ENCODE measurements at places on chromosomes 6 and 20. TPM values are rescaled to one million over a fixed set of nuclear protein-coding genes. Genes with fewer than 3 reads are reported as not detected.

The SLC22A2 gene
- total RNA-seq, result 0.19 TPM

The WFDC8 gene
- total RNA-seq, result not detected

The MYH7B gene
- 1.9 TPM for total RNA-seq

The CRISP1 gene
- total RNA-seq, result not detected

The HDDC2 gene
- 62.1 TPM for total RNA-seq

The FOXQ1 gene
- total RNA-seq, result 191 TPM

The MYCT1 gene
- total RNA-seq, result not detected

The PROKR2 gene
- total RNA-seq, result not detected

The HRH3 gene
- total RNA-seq, result not detected

The TBC1D7 gene
- total RNA-seq, result 152 TPM

The BCLAF1 gene
- total RNA-seq, result 178 TPM

The TBX18 gene
- not detected for total RNA-seq
